CD4-positive, alpha-beta T cell treated with Interleukin-1 beta for 1 hour (primary cell): ENCODE measurements at places on chromosomes 13 and 19.

DNA sequence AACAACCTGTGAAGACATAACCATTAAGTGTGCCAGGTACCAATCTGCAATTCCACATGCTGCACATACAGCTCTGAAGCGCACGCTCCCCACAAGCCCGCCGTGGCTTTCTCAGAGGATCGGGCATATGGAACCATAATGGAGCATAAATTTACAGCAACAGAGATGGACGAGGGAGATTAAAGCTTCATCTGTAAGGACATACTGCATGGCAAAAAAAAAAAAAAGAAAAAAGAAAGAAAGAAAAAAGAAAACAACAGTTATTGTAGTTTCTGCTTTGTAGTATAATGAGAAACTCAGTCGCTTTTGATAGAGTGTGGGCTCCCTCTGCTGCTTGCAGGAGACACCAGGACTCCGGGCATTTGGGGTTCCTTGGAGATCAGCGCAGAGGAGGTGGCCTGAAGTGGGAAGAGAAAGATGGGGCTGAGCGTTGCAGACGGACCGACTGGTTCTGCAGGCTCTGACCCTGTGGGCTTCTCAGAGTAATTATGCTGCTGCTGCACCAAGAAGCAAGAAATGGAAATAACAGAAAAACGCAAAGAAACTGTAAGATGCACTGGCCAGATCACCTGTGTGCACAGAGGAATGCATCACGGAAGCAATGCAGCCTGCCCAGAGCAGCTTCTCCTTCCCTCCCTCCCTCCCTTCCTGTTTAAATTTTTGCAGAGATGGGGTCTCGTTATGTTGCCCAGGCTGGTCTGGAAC lies 10.8 kb upstream of the PDCD5 start:
- DNase-seq = peak; percentile 56

DNA sequence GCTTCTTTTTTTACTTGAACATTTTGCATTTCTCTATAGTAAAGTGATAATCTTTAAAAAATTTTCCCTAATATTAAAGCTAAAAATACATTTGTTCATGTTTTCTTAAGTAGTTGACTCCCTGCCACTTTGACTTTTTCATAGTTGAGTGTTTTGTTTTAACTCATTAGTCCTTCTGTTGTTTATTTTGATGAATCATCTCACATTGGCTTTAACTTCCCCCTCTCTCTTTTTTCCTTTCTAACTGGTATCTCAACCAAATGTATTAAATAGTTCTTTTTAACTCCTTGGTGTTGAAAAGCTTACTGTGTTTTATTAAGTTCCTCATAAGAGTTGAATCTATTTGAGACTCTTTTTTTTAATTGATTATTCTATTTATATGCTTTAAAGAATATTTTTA lies 2.8 kb downstream of the TNFSF13B start:
- no peak for DNase-seq

DNA sequence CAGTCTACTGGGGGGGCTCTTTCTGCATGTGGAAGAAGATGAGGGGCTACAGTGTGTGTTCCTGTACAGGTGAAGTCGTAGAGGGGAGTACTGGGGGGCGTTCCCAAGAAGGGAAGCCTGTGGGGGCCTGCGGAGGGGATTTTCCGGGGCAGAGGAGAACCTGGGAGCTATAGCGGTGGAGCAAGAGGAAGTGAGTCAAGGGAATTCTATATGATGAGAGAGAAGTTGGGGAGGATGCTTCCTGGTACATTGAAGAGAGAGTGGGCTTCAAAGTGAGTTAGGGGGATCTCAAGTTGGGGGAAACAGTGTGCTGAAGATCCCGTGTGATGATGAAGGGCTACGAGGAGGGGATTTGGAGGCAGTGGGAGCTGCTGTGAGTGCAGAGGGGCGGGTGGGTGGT lies 1.9 kb upstream of the CACNG8 start:
- DNase-seq = no peak

DNA sequence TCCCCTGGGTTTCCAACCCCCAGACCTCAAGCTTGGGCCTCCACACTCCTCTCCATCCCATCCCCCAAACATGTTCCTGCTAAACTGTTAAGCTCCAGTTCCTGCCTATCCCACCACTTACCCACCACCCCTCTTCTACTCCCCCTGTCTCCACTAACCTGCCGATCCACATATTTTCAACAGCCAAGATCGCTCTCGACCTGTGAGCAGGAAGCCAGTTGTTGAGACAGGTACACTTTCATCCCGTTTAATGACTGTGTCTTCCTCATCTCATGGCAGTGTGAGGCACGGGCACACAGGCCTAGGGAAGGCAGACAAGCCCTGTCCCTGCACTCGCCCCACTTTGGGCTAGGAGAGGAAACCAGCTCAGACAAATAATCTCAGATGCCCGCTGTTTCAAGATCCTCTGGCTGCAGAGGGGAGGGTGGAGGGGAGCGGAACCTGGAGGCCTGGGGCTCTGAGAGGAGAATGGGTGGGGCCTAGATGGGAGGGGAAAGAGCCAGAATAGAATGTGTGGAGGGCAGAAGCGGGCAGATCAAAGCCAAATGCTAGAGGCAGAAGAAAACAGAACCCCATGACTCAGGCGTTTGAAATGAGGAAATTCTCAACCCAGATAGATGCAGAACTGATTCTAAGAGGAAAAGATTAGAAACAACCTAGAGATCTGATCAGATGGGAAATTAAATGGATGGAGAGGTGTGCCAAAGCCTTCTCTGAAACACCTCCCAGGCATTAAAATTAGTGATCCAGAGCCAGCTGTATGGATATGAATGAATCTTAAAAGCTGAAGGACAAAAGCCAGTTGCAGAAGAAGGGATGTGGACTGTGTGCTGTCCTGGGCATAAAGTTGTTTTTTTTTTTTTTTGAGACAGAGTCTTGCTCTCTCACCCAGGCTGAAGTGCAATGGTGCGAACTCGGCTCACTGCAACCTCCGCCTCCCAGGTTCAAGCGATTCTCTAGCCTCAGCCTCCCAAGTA lies 16.9 kb upstream of the CYP2S1 start:
- peak; percentile 35 for DNase-seq

GRCh38 chr13:52851137-52851962 lies 2.9 kb upstream of the PCDH8 start:
- no peak for DNase-seq

DNA sequence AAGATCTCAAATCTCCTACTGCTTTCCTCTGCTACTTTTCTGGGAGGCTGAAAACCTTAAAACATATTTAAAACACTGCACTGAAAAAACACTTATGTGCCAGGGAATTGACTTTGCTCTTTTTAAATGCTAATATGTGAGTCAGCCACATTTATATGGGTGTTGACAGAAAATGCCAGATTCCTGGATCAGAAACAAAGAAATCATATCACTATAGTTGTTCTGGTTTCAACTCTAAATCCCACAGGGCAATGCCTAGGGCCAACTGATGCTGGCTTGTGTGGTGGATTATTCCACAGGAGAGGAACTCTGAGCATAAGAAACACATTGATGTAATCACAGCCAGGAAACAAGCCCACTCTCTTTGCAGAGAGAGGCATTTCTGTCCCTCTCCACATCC lies 1439.0 kb upstream of the SPRY2 start:
- DNase-seq = no peak

DNA sequence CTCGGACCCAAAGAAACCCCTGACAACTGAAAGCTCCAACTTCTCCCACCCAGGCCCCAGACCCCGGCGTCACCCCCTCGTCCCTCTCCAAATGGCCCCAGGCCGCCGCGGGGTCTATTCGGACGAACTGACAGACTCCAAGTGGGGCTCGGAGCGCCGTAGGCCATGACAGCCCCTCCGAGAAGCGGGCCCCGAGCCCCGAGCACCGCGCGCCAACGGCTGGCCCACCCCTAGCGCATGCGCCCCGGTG lies 360 bp downstream of the DDX39A start:
- DNase-seq = no peak

- no peak for DNase-seq
These were observed 211.2 kb upstream of the EDNRB start for GRCh38 chr13:78129823-78130222.

DNA sequence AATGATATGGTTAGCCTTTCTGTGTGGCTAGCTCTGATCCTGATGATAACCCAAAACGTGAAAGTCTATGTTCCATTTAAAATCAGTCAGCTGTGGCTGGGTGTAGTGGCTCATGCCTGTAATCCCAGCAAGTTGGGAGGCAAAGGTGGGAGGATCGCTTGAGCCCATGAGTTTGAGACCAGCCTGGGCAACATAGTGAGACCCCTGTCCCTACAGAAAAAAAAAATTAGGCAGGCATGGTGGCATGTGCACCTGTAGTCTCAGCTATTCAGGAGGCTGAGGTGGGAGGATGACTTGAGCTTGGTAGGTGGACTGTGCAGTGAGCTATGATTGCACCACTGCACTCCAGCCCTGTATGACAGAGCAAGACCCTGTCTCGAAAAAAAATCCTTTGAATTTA lies 1.1 kb upstream of the EID2B start:
- DNase-seq = no peak

GRCh38 chr13:98853771-98854221 lies 101.3 kb upstream of the SLC15A1 start:
- no peak for DNase-seq

- no peak for DNase-seq
These were observed 22.4 kb upstream of the ARHGEF18 start for GRCh38 chr19:7326105-7326877.

DNA sequence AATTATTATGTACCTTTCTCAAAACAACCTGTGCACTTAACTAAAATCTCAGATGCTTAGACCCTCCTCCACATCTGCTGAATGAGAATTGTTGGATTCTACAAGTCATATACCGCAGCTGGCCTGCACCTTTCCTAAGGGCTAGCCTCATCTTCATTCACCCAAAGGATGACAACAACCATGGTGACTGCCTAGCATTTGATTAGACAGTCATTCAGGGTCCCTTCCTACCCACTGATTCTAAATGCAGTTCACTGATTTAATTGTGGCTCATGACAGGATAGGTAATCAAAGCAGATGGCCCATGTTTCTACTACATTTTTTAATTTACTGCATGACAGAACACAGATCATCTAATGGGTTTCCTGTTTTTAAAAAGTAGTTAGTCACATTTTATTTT lies 551.9 kb upstream of the SLC10A2 start:
- DNase-seq = no peak

- no peak for DNase-seq
These were observed 72.6 kb downstream of the SIPA1L3 start for GRCh38 chr19:37979547-37980082.

GRCh38 chr19:5166262-5166661 lies 174.3 kb downstream of the PTPRS start:
- no peak for DNase-seq

DNA sequence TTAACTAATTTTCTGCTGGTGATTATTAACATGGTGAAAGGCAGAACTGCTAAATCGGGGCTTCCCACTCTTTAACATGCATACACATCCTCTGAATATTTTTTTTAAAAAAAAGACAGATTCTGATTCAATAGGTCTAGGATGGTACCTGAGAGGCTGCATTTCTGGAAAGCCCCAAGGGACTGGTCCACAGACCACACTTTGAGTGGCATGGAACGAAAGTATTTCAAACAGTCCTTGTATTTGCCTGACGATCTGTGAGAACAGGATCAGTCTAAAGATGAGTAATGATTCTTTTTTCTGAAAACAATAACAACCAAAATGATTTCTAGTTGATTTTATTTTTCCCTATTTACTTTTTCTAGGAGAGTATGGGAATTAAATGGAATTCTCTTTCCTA lies 16.7 kb upstream of the SPART start:
- DNase-seq = no peak

DNA sequence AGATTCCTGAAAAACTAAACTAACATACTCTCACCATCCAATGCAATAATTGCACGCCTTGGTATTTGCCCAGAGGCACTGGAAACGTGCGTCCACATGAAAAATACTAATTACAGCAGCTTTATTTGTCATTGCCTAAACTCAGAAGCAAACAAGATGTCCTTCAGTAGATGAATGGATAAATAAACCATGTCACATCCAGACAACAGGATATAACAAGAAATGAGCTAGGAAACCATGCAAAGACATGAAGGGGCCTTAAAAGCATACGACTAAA lies 25.0 kb downstream of the ELL start:
- DNase-seq = no peak

- no peak for DNase-seq
These were observed 2.7 kb downstream of the SYDE1 start for GRCh38 chr19:15109768-15110417.

DNA sequence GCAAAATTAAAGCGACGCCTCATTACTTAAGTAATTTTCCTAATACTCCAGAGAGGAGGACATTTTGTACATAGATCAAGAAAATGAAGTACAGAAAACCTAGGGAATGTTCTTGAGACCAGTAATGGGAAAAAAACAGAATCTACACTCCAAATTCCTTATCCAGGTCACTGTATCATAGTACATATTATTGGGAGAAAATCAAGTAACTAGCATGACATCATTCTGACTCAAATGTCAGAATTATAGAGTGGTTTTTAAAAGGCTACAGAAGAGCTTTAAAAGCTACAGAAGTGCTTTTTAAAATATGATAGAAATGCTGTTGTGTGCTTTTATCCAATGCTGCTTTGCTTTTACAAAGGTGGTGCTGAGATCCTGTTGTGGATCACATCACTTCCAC lies 86.3 kb upstream of the SLC15A1 start:
- no peak for DNase-seq

DNA sequence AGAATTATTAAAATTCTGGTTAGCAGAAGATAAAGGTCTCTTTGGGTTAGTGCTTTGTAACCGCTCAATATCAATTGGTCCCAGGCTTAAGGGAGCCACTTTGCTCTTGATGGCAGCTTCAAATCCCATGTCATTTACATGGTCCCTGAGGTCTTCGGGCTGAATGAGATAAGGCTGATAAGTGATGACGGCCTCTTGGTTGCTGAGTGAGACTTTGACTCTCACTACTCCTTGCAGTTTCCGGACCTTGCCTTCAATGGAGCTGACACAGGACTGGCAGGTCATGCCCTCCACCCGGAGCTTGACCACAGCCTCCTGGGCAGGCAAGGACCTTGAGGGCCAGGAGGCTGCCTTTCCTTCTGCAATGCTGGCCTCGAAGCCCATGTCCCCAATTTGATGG lies 36.8 kb downstream of the ATP7B start:
- no peak for DNase-seq

DNA sequence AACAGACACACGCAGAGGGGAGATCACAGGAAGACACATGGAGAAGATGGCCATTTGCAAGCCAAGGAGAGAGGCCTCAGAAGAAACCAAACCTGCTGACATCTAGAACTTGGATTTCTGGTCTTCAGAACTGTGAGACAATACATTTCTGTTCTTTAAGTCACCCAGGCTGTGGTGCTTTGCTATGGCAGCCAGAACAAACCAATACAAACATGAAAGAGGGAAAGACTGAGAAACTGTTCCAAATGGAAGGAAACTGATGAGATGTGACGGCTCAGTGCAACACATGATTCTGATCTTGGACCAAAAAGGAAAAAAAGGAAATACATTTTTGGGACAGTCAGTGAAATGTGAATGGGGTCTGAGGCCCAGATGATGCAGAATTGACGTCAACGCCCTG lies 30.2 kb upstream of the SACS start:
- DNase-seq = no peak

DNA sequence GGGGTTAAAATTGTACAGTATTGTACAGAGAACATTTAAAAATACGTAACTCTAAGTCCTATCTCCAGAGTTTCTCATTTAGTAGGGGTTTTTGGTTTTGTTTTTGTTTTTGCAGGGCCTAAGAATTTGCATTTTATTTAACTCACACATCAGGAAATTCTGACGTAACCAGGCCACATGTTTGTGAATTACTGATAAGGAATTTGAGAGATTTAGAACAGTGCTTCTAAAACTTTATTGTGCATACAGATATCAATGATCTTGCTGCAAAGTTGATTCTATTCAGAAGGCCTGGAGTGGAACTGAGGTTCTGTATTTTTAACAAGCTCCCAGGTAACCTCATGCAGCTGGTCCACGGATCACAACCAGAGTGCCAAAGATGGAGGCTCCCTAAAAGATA lies 49.3 kb downstream of the LIG4 start:
- DNase-seq = no peak
